ENCODE measurements at places on chromosomes 13 and 19.

- DNase-seq, result no peak
Observed at GRCh38 chr19:39839678-39840327, 5.8 kb upstream of the DYRK1B start.

- no peak for DNase-seq
Observed at GRCh38 chr19:34590228-34590627, 86.7 kb downstream of the SCGB2B2 start.

- DNase-seq, result no peak
Observed at GRCh38 chr13:45728759-45729158, 26.6 kb downstream of the CBY2 start.

GRCh38 chr19:17302391-17303166 lies 646 bp downstream of the ABHD8 start:
- no peak for DNase-seq

GRCh38 chr13:60351326-60351725 lies 45.7 kb upstream of the TDRD3 start:
- DNase-seq, result no peak

Data from activated naive CD8-positive, alpha-beta T cell treated with anti-CD3 and anti-CD28 coated beads, Interleukin-2, amount 10 ng/mL, durations not matched to agents 7 days and 5 days (primary cell).